ENCODE measurements at places on chromosomes 16 and 17. TPM values are rescaled to one million over a fixed set of nuclear protein-coding genes. Genes with fewer than 3 reads are reported as not detected.
A peak's percentile ranks its signal among the peaks of the same experiment; 100 is the strongest.

DNA sequence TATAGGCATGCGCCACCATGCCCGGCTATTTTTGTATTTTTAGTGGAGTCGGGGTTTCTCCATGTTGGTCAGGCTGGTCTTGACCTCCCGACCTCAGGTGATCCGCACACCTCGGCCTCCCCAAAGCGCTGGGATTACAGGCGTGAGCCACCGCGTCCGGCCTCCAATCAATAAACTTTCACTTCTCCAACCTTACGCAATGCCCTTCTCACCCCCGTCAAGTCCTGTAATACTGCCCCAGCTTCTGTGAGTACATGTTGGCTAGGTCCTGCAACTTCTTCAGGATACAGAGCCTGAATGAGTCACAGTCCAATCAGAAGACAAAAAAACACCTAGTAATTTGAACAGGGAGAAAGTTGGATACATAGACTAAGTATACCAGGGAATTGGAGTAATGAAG is 47.1 kb upstream of the PHOSPHO1 start:
- DNase-seq = no peak

- no peak for DNase-seq
These were observed 26.0 kb downstream of the FA2H start for GRCh38 chr16:74748616-74749026.

Gene TPSD1
- total RNA-seq = not detected

Gene CTRL
- 0.26 TPM for total RNA-seq

GRCh38 chr17:75380750-75381149 is 24.7 kb downstream of the GRB2 start:
- DNase-seq = no peak

GRCh38 chr16:21300309-21301167 is 22.4 kb upstream of the CRYM start:
- DNase-seq = peak; percentile 99

DNA sequence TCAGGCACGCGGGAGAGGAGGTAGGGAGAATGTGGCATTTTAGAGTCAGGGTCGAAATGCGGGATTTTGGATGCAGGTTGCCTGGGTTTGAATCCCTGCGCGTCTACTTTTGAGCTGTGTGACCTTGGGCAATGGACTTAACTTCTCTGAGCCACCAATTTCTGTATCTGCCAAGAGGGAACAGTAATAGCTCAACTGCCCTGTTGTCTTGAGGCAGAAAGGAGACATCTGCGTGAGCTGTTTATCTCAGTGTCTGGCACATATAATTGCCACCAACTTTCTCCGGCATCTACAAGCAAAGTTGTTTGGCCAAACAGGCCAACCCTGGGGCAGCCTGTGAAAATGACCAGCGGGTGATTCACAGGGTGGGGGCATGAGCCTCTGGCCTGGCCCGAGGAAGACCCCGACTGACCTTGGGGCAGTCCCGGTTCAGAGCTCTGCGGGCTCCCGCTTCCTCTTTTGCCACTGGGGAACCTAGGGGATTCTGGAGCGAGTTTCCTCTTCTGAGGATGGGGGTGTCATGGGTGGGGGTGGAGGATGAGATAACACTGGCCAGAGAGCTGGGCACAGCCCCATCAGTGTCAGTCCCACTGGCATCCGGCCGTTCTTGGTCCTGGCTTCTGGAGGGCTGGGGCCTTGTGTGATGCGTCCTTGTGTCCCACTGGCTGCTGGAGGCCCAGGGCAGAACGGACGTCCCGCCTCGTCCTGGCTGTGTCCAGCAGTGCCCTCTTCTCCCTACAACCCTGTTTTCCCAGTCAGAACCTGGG is 1.3 kb downstream of the SNN start:
- DNase-seq = peak; percentile 23

- DNase-seq = no peak
These were observed 11.9 kb upstream of the PABPN1L start for GRCh38 chr16:88878356-88878755.

Gene ATP2C2
- not detected for total RNA-seq

DNA sequence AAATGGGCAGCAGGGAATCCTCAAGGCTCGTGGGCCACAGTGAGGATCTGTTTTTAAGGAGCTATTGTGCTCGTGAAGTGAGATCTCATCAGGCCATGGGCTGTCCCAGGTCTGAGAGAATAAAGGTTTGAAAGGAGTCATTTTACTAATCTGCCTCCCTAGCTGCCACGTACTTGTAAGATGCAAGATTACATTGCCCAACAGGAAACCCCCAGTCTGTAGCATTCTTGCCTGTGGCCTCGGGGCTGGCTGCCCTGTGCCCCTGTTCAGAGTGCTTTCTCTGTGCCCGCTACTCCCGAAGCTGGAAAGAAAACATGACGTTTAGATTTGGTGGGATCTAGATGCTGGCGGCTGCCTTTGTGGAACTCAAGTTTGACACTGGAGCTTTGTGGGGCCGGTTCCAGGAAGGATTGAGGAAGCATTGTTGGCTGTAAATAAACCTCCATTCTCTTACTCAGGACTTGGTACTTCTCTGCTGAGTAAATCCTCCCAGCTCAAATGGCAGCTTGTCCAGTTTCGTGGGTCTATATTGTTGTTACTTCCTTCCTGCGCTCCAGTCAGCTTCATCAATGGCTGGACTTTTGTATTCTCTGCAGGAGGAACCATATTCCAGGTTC is 21.2 kb downstream of the SAP30BP start:
- peak; percentile 74 for DNase-seq

GRCh38 chr17:66177048-66177447 is 14.9 kb downstream of the CEP112 start:
- no peak for DNase-seq

Gene KRT20
- not detected for total RNA-seq

GRCh38 chr17:64679710-64680216 is 17.7 kb upstream of the SMURF2 start:
- DNase-seq = no peak

DNA sequence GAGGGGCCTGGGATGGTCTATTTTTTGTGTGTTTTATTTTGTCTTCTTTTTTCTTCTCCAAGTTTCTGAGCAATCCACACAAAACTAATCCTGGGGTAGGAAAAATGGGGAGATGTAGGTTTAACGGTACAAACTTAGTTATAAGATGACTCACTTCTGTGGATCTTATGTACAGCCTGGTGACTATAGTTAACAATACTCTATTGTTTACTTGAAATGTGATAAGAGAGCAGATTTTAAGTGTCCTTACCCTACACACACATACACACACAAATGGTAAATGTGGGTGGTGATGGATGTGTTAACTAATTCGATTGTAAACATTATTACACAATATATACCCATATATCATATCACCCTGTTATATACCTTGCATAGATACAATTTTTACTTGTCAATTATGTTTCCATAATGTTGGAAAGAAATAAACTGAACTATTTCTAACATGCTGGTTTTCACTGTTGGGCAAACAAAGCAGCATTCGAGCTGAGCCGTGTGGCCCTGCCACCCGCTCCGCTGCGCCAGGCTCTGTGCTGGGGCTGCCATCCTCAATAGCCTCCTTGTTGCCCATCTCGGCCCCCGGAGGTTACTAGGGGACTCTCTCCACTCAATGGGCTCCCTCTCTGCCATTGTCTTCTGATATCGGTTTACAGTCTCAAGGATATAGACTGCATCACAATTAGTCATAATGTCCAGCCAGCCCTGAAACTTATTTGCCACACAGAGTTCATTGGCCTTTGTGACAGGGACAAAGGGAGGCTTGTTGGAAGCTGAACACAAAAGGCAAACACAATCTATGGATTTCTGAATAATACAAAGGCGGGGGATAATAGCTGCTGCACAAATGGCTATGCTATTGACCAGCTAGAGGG is 380.3 kb upstream of the MAF start:
- no peak for DNase-seq

DNA sequence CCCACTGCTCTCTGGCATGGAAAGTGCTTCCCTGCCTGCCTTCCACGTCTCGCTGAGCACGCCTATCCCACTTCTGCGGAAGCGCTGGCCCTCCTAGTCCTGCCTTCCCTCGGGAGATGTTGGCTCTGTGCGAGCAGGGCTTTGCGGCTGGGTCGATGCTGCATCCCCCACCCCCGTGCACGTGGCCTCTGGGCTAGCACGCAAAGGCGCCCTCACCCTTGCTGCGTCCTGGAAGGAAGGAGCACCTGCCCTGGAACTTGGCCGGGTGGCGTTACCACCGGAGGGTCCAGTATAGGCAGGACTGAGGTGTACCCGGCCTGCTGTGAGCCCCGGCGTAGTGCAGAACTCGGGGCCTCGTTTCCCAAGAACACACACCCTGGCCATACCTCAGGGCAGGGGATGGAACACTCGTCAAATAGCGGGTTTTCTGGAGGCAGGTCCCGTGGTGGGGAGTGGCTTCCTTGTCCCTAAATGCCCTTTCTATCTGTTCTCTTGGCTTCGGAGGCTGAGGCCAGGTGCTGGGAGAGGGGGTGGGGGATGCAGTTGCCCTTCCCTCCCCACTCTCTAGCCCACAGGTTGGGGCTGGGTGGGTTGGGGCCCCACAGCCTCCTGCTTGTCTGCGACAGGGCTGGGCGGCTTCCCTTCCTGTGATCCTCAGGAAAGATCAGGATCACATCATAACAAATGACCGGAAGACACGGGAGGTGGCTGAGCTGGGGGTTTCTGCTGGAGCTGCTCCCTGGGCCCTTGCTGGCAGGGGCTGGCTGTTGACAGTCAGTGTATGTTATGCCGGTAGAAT is 17.4 kb downstream of the BAIAP2 start:
- peak; percentile 72 for DNase-seq

DNA sequence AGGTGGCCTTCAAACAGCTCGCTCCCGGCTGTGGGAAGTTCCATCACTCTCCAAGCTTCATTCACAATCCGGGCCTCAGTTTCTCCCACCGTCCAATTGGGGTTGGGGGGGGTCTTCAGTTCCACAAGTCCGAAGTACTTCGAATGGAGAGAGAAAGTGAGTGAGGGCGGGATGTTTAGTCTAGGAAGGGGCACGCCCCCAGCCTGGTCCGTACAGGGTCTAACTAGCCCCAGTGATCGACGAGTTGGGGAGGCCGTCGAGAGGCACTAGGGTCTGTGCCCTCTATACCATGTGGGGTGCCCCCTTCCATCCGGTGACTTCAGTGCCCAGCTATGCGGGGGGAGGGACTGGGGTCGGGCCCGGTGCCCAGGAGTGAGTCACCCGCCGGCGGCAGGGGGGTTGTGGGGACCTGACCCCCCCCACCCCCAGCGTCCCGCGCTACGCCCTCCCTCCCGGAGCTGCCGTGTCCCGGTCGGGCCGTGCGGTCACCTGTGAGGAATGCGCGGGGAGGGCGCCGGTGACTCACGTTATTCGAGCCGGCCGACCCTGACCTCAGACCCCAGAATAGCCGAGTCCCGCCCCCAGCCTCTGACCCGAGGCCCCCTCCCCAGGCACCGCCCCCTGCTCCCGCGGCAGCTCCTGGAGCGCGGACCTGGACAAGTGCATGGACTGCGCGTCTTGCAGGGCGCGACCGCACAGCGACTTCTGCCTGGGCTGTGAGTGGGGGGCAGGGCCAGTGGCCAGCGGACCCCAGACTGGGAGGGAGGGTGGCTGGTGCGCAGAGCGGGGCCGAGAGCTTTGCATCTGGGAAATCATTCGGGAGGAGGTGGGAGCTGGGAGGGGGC is 658 bp downstream of the TNFRSF12A start:
- peak; percentile 40 for DNase-seq
